ENCODE measurements at places on chromosomes 5 and 9.

- H3K4me1 ChIP-seq, result no peaks in the 10 kb centered on the region
- H3K4me3 ChIP-seq, result no peak overlapping the region
- peaks cover 23% of the 10 kb centered on the region for H3K27me3 ChIP-seq
- H3K36me3 ChIP-seq, result peaks cover 3% of the 10 kb centered on the region
- H3K27ac ChIP-seq, result no peak overlapping the region
These were observed 43.0 kb upstream of the GNAQ start for GRCh38 chr9:78074385-78075291.

GRCh38 chr9:130243015-130243881 lies 22.3 kb upstream of the HMCN2 start:
- H3K4me1 ChIP-seq, result peaks cover 19% of the 10 kb centered on the region
- no peaks in the 10 kb centered on the region for H3K27me3 ChIP-seq
- DNase-seq, result peak; percentile 77
- H3K4me3 ChIP-seq, result peak overlapping the region; percentile 74

DNA sequence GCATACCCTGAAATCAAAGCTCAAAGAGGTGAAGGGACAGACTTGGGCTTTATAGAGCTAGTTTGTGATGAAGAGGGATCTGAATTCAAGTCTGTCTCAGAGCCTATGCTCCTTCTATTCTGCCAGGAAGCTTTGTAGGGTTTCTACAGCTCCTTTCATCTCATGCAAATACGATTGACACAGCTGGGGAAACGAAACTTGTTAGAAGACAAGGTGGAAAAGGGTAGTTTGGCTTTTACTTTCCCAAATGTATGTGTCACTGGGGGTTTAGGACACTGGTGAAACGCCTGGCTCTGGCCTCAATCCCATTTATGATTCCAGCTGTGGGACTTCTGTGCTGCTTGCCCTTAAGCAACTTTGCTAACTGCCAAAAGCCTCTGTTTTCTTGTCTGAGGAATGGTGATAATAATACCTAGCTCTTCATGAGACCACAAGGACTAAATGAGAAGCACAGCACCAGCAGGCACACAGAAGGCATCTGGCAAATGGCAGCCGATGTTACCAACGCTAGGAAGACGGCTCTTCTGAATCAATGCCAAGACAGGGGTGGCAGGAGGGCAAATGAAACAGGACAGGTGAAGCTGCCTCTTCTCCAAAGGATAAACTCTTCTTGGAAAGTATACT lies 70.3 kb upstream of the EQTN start:
- peaks cover 52% of the 10 kb centered on the region for H3K4me1 ChIP-seq
- peak overlapping the region; percentile 80 for H3K4me3 ChIP-seq
- H3K27ac ChIP-seq, result peak overlapping the region; percentile 65
- peaks cover 3% of the 10 kb centered on the region for H3K36me3 ChIP-seq

DNA sequence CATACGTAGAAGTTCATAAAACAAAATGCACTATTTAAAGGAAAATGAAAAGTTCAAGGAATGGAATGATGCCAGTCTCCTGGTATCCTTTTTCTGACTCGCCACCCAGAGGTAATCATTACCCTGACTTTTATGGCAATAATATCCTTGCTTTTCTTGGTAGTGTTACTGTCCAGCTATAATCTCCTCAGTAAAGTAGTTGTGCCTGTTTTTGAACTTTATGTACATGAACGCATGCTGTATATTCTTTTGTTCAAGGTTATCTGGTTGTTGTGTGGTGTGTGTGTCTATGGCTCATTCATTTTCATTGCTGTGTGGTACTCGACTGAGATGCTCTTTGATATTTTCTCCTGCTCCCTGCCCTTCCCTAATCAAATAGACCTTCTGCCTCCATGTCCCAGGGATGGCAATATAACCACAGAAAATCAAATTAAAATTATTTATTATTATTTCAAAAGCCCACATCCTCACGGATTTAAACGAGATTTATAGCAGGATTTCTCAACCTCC lies 29.2 kb upstream of the FBP1 start:
- peaks cover 5% of the 10 kb centered on the region for H3K4me1 ChIP-seq
- DNase-seq, result no peak
- no peaks in the 10 kb centered on the region for H3K36me3 ChIP-seq

DNA sequence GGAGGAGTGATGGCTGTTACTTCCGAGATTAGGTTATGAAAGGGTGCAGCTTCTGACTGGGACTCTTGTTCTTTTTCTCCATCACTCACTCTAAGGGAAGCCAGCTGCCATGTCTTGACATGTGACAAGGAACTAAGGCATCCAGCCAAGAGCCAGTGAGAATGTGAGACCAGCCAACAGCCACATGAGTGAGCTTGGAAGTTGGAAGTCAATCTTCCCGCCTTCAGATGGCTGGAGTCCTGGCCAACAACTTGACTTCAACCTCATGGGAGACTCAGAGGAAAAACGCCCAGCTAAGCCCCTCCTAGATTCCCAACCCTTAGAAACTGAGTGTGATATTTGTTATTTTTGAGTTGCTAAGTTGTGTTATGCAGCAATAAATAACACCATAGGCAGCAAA lies 201.1 kb downstream of the SNX18 start:
- H3K27ac ChIP-seq, result no peak overlapping the region
- no peak for DNase-seq
- peaks cover 1% of the 10 kb centered on the region for H3K36me3 ChIP-seq
- peaks cover 15% of the 10 kb centered on the region for H3K4me1 ChIP-seq
- no peak overlapping the region for H3K4me3 ChIP-seq

- no peak for DNase-seq
- no peaks in the 10 kb centered on the region for H3K4me1 ChIP-seq
- no peak overlapping the region for H3K27ac ChIP-seq
These were observed 46.4 kb downstream of the SEMA5A start for GRCh38 chr5:9499498-9499876.

- DNase-seq, result no peak
- H3K27me3 ChIP-seq, result peaks cover 4% of the 10 kb centered on the region
- no peak overlapping the region for H3K27ac ChIP-seq
- H3K36me3 ChIP-seq, result no peaks in the 10 kb centered on the region
- peaks cover 15% of the 10 kb centered on the region for H3K4me1 ChIP-seq
- no peak overlapping the region for H3K4me3 ChIP-seq
These were observed 28.6 kb downstream of the DCAF12 start for GRCh38 chr9:34097865-34098264.

DNA sequence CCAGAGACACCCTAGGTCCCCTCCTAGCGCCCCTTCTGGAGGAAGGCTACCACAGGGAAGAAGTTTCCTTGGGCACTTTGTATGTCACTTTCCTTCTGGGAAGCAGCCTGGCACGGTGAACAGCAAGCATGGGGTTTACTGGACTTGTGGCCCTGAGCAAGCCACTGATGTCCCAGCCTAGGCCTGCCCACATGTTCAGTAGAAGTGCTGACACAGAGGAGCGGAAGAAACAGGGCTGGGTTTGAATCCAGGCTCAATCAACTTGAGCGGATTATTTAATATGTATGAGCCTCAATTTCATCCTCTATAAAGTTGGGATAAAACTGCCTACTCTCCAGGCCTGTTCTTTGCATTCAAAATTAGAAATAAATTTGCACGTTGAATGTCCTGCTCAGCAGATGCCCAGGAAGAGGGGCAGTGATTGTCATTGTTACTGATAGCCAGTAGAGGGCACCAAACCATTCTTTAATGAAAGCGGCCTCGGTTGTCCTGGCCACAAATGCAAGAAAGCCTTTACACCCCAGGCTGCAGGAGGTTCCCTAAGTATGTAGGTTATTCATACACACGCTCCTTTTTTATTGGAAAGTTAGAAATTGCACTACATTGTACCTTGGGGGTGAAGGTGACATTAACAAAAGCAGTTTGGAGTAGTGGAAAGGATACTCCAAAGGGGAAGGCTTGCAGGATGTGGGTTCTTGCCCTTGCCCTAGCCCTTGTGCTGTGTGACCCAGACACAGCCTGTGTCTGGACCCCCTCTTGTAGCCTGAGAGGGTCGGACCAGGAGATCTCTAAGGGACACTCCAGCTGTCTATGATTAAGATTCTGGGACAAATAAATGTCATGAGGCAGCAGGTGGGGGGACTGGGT lies 13.4 kb upstream of the XPA start:
- peaks cover 2% of the 10 kb centered on the region for H3K4me1 ChIP-seq
- H3K4me3 ChIP-seq, result no peak overlapping the region
- DNase-seq, result peak; percentile 59
- no peaks in the 10 kb centered on the region for H3K36me3 ChIP-seq
- H3K27me3 ChIP-seq, result peaks cover 10% of the 10 kb centered on the region

- no peak for DNase-seq
- peaks cover 8% of the 10 kb centered on the region for H3K36me3 ChIP-seq
- no peaks in the 10 kb centered on the region for H3K27me3 ChIP-seq
- H3K27ac ChIP-seq, result no peak overlapping the region
- H3K4me3 ChIP-seq, result no peak overlapping the region
- H3K4me1 ChIP-seq, result no peaks in the 10 kb centered on the region
These were observed 36.6 kb upstream of the MYORG start for GRCh38 chr9:34413231-34413852.

- no peaks in the 10 kb centered on the region for H3K27me3 ChIP-seq
- H3K36me3 ChIP-seq, result peaks cover 5% of the 10 kb centered on the region
- no peak overlapping the region for H3K27ac ChIP-seq
- no peak overlapping the region for H3K4me3 ChIP-seq
- peaks cover 16% of the 10 kb centered on the region for H3K4me1 ChIP-seq
These were observed 181.3 kb upstream of the DMRT1 start for GRCh38 chr9:660227-660626.

DNA sequence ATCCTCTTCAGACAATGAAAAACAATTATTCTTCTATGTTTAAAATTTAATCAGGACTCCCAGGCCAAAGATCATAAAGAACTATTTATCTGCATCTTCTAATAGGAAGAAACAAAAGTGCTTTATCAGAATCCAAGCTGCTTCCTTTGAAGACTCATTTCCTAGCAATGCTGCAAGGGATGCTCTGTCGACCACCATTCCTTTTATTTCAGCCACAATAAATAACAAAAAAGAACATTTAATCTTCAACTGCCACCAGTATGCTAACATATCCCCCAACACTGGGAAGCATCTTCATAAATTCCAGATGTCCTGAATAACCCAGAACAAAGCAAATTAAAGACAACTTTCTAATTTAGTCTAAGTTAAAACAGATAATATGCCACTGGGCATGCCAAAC lies 68.7 kb downstream of the PKD2L2 start:
- no peak for DNase-seq
- H3K36me3 ChIP-seq, result peaks cover 27% of the 10 kb centered on the region
- no peaks in the 10 kb centered on the region for H3K27me3 ChIP-seq
- peaks cover 2% of the 10 kb centered on the region for H3K4me1 ChIP-seq
- H3K4me3 ChIP-seq, result no peak overlapping the region
- no peak overlapping the region for H3K27ac ChIP-seq

- no peaks in the 10 kb centered on the region for H3K36me3 ChIP-seq
- H3K27ac ChIP-seq, result no peak overlapping the region
- no peaks in the 10 kb centered on the region for H3K4me1 ChIP-seq
- peaks cover 2% of the 10 kb centered on the region for H3K27me3 ChIP-seq
These were observed 168.8 kb downstream of the DROSHA start for GRCh38 chr5:31362931-31363568.

GRCh38 chr5:134554319-134555222 lies 29.1 kb downstream of the JADE2 start:
- no peaks in the 10 kb centered on the region for H3K27me3 ChIP-seq
- H3K4me3 ChIP-seq, result peak overlapping the region; percentile 67
- peaks cover 59% of the 10 kb centered on the region for H3K4me1 ChIP-seq
- DNase-seq, result peak; percentile 74

DNA sequence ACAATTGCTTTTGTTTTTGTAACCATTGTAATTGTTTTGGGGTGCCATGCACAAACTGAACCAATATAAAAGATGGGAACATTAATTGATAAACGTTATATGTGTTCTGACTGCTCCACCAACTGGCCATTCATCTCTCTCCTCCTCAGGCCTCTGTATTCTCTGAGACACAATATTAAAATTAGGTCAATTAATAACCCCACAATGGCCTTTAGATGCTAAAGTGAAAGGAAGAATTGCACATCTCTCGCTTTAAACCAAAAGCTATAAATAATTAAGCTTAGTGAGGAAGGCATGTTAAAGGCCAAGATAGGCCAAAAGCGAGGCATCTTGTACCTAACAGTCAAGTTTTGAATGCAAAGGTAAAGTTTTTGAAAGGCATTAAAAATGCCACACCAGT lies 448.4 kb upstream of the ITGA1 start:
- H3K4me1 ChIP-seq, result no peaks in the 10 kb centered on the region
- H3K27me3 ChIP-seq, result no peaks in the 10 kb centered on the region
- H3K27ac ChIP-seq, result no peak overlapping the region
- DNase-seq, result no peak
- H3K4me3 ChIP-seq, result no peak overlapping the region

- H3K4me3 ChIP-seq, result no peak overlapping the region
- no peaks in the 10 kb centered on the region for H3K36me3 ChIP-seq
- no peak overlapping the region for H3K27ac ChIP-seq
- no peaks in the 10 kb centered on the region for H3K27me3 ChIP-seq
- H3K4me1 ChIP-seq, result no peaks in the 10 kb centered on the region
- DNase-seq, result no peak
These were observed 84.9 kb downstream of the TEK start for GRCh38 chr9:27193886-27194285.

DNA sequence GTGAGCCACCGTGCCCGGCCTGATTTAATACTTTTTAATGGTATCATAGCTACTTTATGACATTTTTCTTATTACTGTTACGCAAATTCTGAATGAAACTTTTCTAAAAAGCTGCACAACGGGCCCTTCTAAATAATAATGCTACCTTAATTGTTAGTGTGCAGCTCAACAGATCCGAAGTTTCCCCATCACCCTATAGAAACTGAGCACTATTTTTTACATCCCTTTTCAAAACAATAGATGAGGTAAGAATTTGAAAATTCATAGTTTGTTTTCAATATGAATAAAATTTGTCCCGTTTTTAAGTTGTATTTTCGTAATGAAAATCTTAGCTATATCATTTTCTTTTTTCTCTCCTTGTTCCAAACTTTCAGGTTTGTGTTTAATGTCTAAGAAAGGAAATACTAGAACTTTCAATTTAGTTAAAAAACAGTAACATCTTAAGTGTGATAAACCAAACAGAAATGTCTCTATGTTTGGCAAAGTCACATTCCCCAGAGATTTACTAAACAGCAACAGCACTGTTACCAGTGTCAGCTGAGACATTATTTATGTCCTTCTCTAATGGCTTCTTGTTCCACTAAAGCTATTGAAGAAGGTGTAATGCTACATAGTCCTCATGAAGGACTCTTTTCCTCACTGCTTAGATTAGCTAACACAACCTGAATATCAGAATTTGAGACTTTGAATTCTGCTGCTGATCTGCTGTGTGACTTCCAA lies 22.9 kb downstream of the KIF2A start:
- peaks cover under 1% of the 10 kb centered on the region for H3K36me3 ChIP-seq
- H3K27me3 ChIP-seq, result no peaks in the 10 kb centered on the region
- peak overlapping the region; percentile 69 for H3K27ac ChIP-seq
- no peak for DNase-seq

- H3K4me3 ChIP-seq, result no peak overlapping the region
- peaks cover 4% of the 10 kb centered on the region for H3K36me3 ChIP-seq
- peaks cover 20% of the 10 kb centered on the region for H3K4me1 ChIP-seq
- no peaks in the 10 kb centered on the region for H3K27me3 ChIP-seq
- DNase-seq, result no peak
These were observed 4.1 kb downstream of the AGTPBP1 start for GRCh38 chr9:85737671-85738070.

GRCh38 chr9:108911820-108912219 lies 22.1 kb downstream of the ELP1 start:
- no peak for DNase-seq
- peaks cover 52% of the 10 kb centered on the region for H3K36me3 ChIP-seq
- no peaks in the 10 kb centered on the region for H3K27me3 ChIP-seq
- H3K4me3 ChIP-seq, result no peak overlapping the region
- no peaks in the 10 kb centered on the region for H3K4me1 ChIP-seq

- H3K36me3 ChIP-seq, result peaks cover 12% of the 10 kb centered on the region
- H3K4me1 ChIP-seq, result peaks cover 21% of the 10 kb centered on the region
- H3K4me3 ChIP-seq, result no peak overlapping the region
- no peaks in the 10 kb centered on the region for H3K27me3 ChIP-seq
- H3K27ac ChIP-seq, result no peak overlapping the region
These were observed 1.3 kb downstream of the SLC35D2 start for GRCh38 chr9:96382175-96382574.
